Trophoblast cell (in vitro differentiated cells and primary cell): ENCODE measurements at places on chromosomes 4 and X.

DNA sequence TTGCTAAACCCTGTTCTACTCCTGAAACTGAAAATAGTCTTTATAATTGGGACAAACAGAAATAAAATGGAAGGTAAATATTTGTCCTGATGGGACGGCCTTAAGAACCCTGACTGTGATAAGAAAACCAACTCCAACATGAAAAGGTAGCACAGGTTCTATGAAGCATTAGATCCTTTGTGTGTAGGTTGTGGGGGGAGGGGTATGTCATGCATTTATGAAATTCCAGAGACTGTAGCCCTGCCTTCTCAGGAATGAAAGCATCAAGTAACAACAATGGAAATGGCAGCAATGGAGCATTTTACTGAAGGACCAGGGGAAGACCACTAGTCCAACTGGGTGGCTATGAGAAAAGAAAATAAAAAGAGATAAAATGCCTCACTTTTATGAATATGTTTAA lies 23.9 kb downstream of the CXXC4 start:
- DNase-seq = no peak

GRCh38 chr4:119834906-119835612 lies 206.5 kb upstream of the PDE5A start:
- DNase-seq = no peak

- DNase-seq = no peak
Observed at GRCh38 chrX:912677-913076, 282.1 kb downstream of the SHOX start.

DNA sequence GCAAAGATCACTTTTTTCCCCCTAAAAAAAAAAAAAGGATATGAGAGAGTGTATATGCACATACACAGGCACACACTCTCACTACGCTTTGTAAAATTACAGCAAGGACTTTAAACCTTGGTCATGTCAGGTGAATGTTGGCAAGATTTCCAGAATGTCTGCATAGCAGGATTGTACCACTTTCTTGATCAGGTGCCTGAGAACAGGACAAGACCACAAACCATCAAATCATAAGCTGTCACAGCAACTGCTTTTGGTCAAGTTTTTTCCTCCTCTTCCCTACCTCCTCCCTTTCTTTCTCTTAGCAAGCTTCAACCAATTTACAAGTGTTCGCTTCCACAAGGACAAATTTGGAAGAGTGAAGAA lies 15.3 kb downstream of the PPARGC1A start:
- no peak for DNase-seq

- no peak for DNase-seq
Observed at GRCh38 chrX:135331525-135331924, 22.2 kb downstream of the ETDC start.

DNA sequence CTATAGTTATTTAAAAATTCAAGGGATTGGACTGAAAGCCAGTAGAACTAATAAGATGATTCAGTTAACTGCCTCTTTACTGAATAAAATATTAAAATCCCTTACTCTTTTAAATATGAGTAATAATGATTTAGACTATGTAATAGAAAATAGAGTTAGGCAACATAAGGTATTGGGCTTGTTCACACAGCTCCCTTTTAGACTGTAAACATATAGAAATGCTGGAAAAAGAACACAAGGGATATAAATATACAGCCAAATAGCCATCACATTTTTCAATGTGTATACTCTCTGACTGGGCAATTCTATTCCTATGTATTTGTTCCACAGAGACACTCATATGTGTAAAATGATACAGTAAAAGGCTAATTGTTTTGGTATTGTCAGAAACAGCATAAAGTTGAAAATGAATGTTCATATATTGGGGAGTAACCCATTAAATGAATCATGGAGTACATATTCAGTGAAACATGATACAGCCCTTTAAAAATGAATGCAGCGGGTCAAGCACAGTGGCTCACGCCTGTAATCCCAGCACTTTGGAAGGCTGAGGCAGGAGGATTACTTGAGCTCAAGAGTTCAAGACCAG lies 129.8 kb downstream of the TBC1D19 start:
- DNase-seq = no peak

- DNase-seq = no peak
Observed at GRCh38 chrX:9542761-9543111, 77.9 kb downstream of the TBL1X start.

DNA sequence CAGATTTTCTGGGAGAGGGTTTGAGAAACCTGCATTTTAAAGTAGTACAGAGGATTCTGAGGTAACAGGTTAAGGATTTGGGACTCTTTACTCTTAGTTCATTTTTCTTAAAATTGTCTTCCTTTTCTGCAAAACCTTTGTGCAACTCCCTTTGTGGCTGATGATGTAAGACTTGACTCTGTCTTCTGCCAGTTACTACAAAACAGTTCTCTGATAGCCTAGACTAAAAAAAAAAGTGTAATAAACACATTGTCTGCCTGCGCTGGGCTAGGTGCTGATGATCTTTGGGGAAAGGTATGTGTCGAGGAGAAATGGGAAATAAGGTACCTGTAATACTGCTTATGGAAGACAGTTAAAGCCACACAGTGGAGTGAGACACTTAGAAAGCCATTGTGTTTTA lies 28.7 kb downstream of the IL13RA1 start:
- DNase-seq = peak; percentile 4

GRCh38 chr4:141417387-141417786 lies 196.7 kb downstream of the ZNF330 start:
- peak; percentile 52 for DNase-seq

DNA sequence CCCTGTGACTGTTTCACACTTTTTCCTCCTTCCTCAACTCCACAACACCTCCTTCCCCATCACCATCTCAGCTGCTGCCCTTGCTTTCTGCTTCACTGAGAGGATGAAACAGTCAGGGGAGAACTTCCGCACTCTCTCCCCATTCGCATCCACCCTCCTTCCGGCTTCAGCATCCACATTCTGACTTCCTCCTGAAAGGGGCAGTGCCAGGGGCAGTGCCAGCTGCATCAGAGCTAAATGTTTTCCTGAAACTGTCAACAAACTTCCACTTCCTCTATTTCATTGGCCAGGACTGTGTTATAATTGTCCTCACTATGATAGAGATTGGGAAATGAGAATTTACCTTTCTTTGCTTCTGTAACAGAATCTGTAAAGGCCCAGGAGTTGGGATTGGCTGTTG lies 18.2 kb upstream of the RASL11B start:
- no peak for DNase-seq

DNA sequence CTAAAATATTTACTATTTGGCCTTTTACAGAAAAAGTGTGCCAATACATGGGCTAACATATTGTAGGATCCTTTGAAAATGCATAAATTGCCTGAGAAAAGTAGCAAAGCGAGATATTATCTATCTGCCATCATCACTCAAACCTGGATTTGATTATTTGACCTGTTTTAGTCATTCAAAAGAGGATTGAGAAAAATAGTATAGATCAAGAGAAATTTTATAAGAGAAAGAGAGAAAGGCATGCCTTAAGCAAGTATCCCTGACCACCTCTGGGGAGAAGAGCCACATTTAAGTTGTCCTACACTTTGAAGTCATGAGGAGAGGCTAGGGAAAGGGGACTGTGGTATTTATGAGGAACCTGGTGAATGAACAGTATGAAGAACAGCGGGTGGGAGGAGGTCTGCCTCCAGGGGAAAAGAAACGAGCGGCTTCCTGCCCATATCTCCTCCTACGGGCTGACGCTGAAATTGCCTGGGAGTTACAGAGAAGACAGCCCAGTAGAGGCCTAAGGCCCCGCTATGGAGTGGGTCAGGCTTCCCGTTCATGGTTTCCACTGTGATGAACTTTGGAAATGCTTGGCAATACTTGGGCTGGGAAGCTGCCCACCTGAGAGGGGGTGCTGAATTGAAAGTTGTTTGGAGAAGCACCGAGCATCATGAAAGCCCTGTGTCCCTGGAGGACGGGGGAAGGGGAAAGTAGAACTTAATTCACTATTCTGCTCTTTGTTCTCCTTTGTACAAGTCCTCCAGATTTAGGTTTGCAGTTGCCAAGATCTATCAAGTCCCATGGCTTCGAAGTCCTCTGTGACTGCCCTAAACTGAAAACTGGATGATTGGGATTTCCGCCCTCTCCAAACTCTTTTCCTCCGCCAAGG lies 106.9 kb upstream of the ACSL4 start:
- DNase-seq = peak; percentile 81

GRCh38 chr4:55030589-55030988 lies 94.8 kb downstream of the KDR start:
- no peak for DNase-seq

DNA sequence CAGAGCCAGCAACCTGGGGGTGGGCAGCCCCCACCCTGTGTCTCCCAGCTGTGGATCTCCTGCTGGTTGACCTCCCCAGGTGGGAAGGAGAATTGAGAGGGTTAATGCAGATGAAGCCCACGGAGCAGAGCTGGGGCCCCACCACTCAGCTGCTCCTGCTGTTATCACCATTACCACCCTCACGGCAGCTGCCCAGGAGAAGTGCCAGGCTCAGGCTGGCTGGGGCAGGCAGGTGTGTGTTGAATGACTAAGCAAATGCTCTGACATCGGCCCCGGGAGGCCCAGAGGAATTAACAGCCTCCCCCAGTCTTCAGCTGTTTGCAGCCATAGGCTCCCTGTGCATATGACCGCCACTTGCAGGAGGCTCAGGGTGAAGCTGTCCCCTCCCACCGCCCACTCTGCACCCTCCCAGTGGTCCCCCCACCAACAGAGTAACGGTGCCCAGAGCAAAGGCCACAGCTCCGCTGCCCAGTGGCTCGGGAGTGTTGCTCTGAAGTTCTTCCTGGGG lies 133.8 kb downstream of the CPZ start:
- no peak for DNase-seq

- no peak for DNase-seq
Observed at GRCh38 chrX:153460826-153461225, 9.6 kb downstream of the HAUS7 start.

GRCh38 chrX:36609616-36610585 lies 398.3 kb upstream of the FAM47C start:
- DNase-seq = no peak

DNA sequence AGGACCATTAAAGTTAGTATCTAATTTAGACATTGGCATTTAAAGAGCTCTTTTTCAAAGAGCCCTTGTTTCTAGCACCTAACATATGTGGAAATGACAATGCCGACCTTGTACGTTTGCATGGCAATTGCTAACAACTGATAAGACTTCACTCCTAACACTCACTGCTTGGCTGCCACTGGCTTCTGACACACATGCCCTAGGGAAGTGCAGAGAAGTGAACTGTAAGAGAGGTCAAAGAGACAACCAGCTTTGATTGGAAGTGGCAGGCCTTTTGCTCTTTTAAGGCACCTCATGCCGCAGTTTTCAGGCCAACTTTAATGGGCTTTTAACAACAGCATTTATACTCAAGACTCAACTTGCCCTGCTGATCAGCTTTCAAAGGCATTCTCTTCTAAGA lies 158.4 kb downstream of the RAB28 start:
- no peak for DNase-seq

DNA sequence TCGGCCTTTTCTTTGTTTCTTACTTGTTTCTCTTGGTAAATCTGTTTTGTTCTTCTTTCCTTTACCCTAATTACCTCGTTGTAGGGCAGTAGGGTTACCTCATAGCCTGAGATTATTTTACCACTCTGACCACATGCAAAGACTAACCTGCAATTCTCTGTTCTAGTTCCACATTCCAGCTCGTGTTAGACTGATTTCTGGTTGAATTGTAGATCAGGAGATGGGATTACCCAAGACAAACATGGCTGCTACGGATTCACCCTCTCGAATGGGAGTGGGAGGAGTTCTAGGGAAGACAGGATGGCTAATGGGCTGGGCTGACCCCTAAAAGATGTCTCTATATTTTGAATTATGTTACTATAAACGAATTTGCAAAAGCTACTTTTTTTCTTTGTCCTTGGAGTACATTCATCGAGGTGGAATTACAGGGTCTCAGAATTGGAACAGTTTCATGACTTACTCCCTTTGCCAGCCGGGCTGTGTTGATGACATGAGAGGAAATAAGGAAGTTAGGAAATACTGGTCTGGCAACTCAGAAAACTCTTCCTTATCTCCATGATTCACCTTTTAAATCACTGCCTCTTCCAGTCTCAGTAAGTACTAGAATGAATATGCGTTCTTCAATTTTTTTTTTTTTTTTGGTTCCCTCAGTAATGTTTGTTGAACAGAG lies 36.7 kb upstream of the FBXW7 start:
- DNase-seq = peak; percentile 74

DNA sequence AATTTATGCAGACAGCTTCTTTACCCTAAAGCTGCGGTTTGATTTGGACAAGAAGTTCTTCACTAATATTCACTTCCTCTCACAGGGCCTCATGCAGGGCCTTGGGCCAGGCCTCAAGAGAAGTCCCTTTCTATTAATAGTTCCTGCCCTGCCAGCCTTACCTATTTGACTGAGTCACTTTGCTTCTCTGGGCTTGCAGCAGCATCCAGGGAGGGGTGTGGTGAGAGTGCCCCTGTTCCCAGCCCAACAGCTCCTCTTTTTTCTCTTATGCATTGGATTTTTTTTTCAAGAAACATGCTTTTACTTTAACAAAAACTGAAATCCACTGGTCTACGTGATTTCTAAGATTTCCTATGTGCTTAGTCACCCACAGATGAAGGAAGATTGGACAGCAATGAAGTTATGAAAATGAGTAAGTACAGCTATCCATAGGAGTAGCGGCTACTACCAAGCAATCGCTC lies 26.7 kb downstream of the FAM156B start:
- peak; percentile 52 for DNase-seq

DNA sequence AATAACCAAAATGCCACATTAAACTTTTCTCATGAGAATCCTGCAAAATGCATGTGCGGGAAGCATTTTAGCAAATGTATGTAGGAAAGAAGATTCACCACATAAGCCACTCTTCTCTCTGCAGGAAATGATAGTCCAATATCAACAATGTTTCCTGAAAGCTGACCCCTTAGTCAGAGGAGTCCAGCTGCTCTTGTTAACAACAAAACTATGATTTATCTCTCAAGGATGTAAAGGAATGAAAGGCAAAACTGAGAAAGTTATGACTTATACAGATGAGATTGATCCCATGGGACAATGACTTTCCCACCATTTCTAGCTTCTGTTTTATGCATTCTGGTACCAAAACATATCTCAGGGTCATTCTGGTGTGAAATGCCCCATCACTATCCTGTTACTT lies 125.0 kb upstream of the EDNRA start:
- no peak for DNase-seq

GRCh38 chr4:74056114-74056857 lies 17.8 kb upstream of the CXCL3 start:
- no peak for DNase-seq

GRCh38 chrX:42050345-42050744 lies 127.0 kb upstream of the CASK start:
- no peak for DNase-seq
